ENCODE measurements at places on chromosomes 4 and X.

DNA sequence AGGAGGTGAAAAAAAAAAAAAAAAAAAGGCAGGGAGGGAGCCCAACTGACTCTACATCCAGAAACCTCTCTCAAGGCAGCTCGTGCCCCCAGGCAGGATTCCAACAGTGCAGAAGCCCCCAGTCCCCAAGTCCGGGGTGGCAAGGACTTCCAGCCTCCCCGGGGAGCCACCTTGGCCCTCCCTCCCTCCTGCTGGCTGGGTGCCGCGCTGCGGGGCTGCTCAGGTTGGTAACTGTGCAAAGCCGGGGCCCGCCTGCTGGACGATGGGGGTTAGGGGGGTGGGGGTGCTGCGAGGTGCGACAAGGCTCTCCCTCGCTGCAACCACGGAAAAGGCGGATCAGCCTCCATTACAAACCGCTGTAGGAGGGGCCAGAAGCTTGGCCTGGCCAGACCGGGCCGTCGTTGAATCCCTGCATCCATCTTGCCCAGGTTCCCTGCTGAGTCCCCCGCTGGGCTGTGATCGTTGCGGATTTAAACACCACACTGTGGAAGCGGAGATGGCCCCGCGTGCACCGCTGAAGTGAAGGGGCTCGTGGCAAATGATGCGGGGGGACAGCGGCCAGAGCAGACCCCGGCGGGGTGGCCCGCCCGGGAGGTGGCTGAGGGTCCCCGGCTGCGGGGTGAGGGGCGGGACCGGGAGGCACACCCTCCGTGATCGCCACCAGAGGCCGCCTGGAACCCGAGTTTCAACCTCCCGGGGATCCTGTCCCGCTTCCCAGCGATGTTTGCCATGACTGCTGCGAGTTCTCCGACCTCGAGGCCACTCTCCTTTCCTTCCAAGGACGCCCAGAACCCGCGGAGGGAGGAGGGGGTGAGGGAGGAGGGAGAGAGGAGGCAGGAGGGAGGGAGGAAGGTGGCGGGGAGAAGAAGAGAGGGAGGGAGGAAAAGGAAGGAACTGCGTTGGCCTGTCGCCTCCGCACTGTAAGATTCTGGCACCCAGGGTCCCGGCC lies 58.0 kb upstream of the DDX3X start:
- no peak for DNase-seq

GRCh38 chrX:45751156-45751555 lies 550.5 kb upstream of the DIPK2B start:
- no peak for DNase-seq

DNA sequence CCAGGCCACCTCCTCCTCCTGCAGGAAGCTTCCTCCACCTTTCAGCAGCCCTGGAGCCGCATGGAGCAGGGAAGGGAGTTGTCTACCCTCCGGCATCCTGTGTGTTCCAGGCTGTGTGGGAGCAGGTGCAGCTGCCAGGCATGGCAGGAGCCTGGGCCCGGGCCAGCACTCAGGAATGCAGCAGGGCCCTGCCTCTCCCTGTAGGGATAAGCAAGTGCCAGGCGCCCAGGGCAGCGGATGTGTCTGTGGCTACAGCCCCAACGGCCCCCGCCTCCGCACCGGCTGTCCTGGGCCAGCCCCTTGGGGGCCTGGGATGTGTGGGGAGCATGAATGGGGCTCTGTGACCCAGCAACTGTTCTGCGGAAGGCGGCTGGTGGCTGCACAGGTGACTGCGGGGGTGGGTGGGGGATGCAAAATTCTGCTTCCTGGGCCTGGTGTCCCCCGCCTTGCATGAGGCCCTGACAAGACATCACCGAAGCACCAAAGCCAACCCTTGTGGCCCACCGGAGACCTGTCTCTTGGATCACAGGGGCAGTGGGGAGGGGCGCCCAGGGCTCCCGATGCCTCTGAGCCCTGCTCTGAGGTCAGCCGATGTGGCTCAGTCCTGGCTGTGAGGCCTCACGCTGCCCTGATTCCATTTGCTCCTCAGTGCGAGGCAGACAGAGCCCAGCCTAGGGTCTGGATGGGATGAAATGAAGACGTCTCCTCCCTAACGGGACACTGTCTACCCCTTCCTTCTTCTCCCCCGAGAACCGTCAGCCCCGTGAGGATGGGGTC lies 1.4 kb upstream of the DOK7 start:
- no peak for DNase-seq

DNA sequence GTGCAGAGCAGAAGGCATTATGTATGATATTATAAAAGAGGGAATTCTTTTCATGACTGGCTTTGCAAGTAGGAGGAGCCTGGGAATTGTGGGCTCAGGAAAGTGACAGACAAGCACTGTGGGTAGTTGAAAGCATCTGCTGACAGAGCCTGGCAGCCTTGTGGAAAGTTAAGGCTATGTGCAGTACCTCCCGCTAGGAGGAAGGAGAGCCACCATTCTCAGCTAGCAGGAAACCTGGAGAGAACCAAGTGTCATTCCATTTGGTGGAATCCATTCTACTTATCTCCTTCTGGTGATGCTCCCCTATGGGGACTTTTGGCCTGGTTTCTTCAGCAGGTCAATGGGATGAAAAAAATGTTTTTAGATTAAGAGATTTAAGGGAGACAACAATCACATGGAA lies 81.8 kb downstream of the ASB9 start:
- DNase-seq: no peak

- DNase-seq: no peak
Observed at GRCh38 chr4:125517831-125518230, 203.1 kb downstream of the FAT4 start.

Measured in NCI-H748 treated with DMSO at 0.1 percent for 48 hours (cell line).